ENCODE measurements at places on chromosomes 2 and 18.

GRCh38 chr18:47750889-47751423, 179.5 kb downstream of the SMAD2 start:
- no peak for DNase-seq

DNA sequence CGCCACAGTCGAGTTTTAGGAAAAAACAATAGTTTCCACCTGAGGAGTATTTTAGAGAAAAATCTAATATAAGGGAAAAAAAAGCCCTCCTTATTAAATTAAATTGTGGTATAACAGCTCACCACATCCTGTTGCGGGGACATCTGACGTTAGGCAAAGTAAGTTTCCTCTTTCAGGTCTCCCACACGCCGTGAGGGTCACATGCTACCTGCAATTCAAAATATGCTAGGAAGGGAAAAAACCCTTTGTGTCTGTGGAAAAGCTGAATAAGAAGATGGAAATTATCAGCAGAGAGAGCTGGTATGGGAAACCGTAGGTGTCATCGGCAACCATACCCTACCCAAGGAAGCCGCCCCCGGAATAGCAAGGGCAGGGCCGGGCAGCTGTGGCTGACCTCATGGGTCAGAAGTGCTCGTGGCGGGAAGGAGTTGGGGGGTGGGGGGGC, 128.0 kb downstream of the NFATC1 start:
- peak; percentile 77 for DNase-seq

- no peak for DNase-seq
Measured at GRCh38 chr2:58521803-58522554, 280.9 kb upstream of the FANCL start.

- no peak for DNase-seq
Measured at GRCh38 chr18:35432565-35433001, 55.4 kb upstream of the ZNF396 start.

DNA sequence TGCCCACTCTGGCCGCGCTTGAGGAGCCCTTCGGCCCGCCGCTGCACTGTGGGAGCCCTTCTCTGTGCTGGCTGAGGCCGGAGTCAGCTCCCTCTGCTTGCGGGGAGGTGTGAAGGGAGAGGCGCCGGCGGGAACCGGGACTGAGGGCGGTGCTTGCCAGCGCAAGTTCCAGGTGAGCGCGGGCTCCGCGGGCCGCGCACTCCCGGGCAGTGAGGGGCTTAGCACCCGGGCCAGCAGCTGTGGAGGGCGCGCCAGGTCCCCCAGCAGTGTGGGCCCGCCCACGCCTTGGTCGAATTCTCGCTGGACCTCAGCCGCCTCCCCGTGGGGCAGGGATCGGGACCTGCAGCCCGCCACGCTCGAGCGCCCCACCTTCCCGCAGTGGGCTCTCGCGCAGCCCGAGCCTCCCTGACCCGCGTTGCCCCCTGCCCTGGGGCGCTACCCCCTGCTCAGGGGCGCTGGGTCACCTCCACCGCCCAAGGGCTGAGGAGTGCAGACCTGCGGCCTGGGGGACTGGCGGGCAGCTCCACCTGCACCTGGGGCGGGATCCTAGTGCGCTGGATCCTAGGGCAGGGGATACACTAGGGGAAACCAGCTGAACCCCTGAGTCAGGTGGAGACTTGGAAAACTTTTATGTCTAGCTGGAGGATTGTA, 97.3 kb downstream of the CD8B2 start:
- no peak for DNase-seq

- DNase-seq: no peak
Measured at GRCh38 chr2:230784795-230785194, 72.2 kb downstream of the CAB39 start.

DNA sequence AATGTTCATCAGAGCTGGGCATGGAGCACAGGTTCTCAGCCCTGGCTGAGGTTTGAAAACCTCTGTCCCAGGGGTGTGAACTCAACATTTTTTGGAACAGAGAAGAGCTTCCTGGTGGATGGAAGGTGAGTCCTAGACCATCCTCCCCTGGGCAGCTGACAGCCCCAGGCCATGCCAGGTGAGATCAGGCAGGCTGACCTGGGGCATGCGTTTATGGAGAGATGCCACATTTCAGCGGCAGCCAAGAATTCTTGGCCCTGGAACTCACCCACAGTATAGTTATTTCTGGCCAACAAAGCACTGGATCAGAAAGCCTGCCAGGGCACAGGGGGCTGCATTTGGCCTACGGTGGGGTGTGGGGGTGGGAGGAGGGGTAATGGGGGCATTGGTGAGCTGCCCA, 83.8 kb downstream of the EDAR start:
- no peak for DNase-seq

Data from GM20000 (cell line).